GM04504 (cell line): ENCODE measurements at places on chromosomes 3 and 15.

DNA sequence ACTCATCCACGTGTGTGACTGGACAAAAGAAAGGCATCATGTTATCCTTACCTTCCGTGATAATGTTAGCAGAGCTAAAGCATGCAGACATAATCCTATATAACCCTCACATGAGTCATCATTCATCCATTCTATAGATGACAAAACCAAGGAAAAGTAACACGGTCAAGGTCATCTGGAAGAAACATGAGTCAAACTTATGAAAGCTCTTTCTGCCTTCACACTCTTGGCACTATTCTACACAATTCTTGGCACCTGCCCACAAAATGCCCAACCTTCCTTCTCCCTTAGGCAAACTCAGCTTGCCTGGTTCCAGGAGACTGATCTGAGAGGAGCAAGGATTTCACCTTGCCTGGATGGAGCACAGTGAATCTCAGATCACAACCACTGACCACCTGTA, 66.9 kb downstream of the PRICKLE2 start:
- no peak for DNase-seq

DNA sequence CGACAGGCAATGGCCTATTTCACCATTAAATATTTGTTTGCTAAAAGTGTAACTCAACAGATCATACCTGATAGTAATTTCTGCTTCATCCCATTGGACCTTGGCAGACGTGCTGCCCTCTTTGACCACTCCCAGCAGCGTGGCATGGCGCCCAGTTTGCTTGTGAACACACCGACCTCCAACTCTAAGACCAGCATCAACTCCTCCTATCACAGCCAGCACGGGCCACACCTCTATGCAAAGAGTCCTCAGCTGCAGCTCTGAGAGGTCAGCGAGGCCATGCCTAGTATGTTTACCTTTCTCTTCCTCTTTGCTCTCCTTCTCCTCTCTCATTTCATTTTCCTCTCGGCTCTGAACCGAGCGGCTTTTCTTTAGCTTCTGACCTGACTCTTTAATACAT, 80.6 kb downstream of the FBXL22 start:
- DNase-seq, result no peak

- DNase-seq, result no peak
These were observed 32.0 kb downstream of the RAB11A start for GRCh38 chr15:65901336-65901735.

DNA sequence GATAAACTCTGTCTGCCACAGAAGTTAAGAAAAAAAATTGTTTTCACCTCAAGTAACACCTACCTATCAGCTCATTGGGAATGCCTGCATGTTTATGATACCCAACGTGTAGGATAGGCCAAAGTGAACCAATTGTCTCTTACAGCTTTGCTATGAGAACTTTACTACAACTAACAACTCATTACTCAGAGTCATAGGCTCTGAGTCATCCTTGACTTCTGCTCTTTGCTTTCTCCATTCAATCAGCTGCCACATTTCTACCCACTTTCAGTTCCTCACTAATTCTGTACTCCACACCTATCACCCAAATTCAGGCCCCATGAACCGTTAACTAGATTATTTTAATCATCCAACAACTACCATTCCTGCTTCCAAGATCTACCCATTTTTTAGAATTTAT, 843.9 kb downstream of the TUSC7 start:
- no peak for DNase-seq

- DNase-seq, result no peak
These were observed 30.9 kb downstream of the VIPR1 start for GRCh38 chr3:42533161-42533897.
